ENCODE measurements at places on chromosomes 7 and 10.

GRCh38 chr7:44057849-44058758 lies 7.3 kb downstream of the PGAM2 start:
- no peak for DNase-seq

DNA sequence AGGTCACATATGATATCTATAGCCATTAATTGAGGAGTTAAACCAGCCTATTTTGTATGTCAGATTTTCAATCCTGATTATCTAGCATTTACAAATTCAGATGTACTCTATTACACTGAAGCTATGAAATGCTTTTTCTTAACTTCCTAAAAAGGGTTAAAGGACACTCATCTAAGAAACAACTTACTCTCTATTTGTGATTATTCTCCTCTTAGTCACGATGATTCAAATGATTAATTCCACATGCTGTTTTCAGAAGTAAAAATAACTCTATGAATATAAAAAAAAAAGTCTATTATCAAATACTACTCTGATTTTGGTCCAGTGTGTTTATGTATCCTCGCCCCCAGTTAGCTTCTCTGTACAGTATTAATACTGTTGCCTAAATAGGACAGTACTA lies 1199.9 kb downstream of the GATA3 start:
- no peak for DNase-seq

DNA sequence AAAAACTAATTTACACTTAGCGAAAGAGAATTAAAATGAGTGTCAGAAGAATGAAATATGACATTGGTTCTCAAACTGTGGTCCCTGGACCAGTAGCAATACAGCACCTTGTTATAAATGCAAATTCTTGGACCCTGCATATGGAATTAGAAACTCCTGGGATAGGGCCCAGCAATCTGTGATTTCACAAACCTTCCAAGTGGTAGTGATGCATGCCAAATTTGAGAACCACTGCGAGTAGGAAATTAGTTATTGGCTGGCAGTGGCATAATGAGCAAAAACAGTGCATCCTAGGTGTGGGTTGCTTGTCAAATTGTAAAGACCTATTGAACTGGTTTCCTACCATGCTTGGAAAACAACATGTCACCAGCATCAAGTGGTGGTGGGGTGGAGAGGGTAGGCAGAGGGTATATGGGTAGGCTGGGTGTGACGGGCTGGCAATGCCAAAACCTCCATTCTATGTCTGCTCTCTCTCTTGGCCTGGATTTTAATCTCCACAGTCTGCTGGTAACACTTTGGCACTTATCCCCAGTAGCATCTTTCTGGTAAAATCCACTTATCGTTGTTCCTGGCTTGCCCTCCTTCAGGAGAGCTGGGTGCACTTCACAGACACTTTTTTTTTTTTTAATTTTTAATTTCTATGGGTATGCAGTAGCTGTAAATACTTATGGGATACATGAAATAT lies 50.0 kb downstream of the ZNF22 start:
- no peak for DNase-seq

- no peak for DNase-seq
Observed at GRCh38 chr7:102896585-102896984, 16.2 kb upstream of the LRRC17 start.

- DNase-seq, result peak; percentile 18
Observed at GRCh38 chr10:110513949-110514348, 16.2 kb downstream of the DUSP5 start.

DNA sequence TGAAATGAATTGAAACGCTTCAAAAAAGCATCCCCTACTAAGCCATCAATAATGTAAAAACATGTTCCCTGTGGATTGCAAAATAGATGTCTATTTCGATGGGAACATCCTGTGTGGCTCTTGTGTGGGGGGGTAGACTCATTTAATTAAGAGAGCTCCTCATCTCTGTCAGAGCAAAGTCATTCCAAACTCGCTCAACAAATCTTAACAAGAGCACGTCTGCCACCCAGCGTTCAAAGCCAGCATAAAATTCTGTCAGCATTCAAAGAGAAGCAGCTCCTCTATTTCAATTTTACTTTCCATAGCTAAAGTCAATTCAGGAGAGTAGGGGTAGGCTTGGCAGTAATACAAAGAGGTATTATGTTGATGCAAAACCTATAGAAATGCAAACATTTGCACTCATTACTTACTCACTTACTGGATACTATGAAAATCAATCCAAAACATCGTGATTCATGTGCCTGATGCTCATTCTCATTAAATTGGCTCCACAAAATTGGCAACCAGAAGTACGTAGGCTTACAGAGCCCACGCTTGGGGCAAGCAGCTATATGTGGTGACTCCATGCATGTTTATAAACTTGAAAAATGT lies 114.9 kb downstream of the IPMK start:
- peak; percentile 48 for DNase-seq

GRCh38 chr10:44759122-44759521 lies 152.0 kb upstream of the TMEM72 start:
- DNase-seq, result no peak
